Activated naive CD8-positive, alpha-beta T cell treated with anti-CD3 and anti-CD28 coated beads, Interleukin-2, amount 50 U/mL, for 24 hours (primary cell): ENCODE measurements at places on chromosomes 3 and 15.

GRCh38 chr3:168467115-168467714, 371.5 kb upstream of the GOLIM4 start:
- H3K4me1 ChIP-seq, result no peaks in the 10 kb centered on the region
- no peaks in the 10 kb centered on the region for H3K36me3 ChIP-seq
- H3K4me3 ChIP-seq, result no peak overlapping the region
- H3K27ac ChIP-seq, result no peak overlapping the region

GRCh38 chr3:178743297-178743696, 207.1 kb downstream of the KCNMB2 start:
- H3K27me3 ChIP-seq, result peaks cover 3% of the 10 kb centered on the region
- DNase-seq, result no peak
- H3K4me1 ChIP-seq, result no peaks in the 10 kb centered on the region
- no peak overlapping the region for H3K4me3 ChIP-seq

- no peak overlapping the region for H3K27ac ChIP-seq
- H3K4me1 ChIP-seq, result peaks cover 4% of the 10 kb centered on the region
- H3K36me3 ChIP-seq, result no peaks in the 10 kb centered on the region
- H3K4me3 ChIP-seq, result no peak overlapping the region
Measured at GRCh38 chr15:66854012-66854965, 152.3 kb downstream of the SMAD6 start.

DNA sequence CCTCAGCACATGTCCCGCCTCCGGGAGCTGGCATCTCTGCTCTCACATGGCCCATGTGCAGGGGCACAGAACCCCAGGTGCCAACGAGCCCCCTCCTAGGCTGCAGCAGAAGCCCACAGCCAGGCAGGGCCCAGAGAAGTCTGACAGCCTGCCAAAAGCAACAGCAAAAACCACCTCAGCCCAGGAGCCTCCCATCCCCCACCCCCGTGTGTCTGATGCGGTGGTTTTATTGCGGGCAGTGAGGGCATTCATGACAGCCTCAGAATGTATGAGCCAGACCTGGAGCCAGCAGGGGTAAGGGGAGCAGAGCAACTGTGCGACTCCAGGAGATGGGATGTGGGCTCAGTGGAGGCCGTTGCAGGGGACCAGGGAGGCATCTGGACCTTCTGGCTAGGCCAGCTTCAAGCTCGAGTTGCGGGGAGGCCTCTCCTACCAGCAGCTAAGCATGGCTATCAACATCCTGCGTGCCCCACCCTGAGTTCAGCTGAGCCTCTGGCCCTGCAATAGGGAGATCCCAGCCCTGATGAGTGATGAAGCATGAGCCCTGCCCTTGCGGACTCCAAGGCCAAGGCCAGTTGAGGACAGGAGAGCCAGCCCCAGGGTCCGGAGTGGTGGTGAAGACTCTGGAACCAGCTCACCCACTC, 52.5 kb downstream of the CYP11A1 start:
- H3K27ac ChIP-seq, result peak overlapping the region; percentile 56
- peak; percentile 67 for DNase-seq
- peak overlapping the region; percentile 35 for H3K4me3 ChIP-seq
- H3K4me1 ChIP-seq, result peaks cover 53% of the 10 kb centered on the region
- no peaks in the 10 kb centered on the region for H3K36me3 ChIP-seq
